Posterior vena cava (tissue), 2 donors: ENCODE measurements at places on chromosomes 3 and 15. TPM values are rescaled to one million over a fixed set of nuclear protein-coding genes. Genes with fewer than 3 reads are reported as not detected.

DNA sequence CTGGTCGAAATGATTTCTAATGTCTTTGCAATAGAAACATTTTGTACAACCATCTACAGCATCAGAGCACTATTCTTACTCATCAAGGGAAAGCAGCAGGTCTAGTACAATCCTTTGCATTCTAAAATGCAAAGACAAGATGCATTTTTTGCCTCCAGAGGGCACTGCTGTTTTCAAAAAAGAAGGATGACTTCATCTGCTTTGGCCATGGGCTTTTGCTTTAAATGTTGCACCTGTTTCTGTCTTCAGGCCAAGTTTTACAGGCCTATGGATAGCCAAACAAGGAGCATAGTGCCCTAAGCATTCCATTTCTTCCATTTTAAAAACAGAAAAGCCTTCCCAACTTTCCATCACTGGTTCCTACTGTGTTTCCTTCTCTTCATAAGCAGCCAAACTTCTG lies 3.4 kb downstream of the PARP9 start:
- DNase-seq = no peak

Gene ANP32A
- 94.8 TPM for total RNA-seq

Gene CCDC13
- 1.4 TPM for total RNA-seq

- no peak for DNase-seq
These were observed 7.9 kb upstream of the BCL2A1 start for GRCh38 chr15:79978655-79979514.

Gene CYP11A1
- 0.71 TPM for total RNA-seq
